ENCODE measurements at places on chromosomes 12 and 14.

- DNase-seq: no peak
Observed at GRCh38 chr14:45222485-45223262, 30.3 kb downstream of the MIS18BP1 start.

DNA sequence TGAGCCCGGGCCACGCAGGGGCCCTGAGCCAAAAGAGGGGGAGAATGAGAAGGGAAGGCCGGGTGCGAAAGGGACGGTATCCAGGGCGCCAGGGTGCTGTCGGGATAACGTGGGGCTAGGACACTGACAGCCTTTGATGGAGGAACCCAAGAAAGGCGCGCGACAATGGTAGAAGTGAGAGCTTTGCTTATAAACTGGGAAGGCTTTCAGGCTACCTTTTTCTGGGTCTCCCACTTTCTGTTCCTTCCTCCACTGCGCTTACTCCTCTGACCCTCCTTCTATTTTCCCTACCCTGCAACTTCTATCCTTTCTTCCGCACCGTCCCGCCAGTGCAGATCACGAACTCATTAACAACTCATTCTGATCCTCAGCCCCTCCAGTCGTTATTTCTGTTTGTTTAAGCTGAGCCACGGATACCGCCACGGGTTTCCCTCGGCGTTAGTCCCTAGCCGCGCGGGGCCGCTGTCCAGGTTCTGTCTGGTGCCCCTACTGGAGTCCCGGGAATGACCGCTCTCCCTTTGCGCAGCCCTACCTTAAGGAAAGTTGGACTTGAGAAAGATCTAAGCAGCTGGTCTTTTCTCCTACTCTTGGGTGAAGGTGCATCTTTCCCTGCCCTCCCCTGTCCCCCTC, 3.0 kb downstream of the SSTR1 start:
- DNase-seq: no peak

- no peak for DNase-seq
Observed at GRCh38 chr14:53368711-53369201, 215.6 kb upstream of the DDHD1 start.

GRCh38 chr14:66745078-66745477, 237.1 kb downstream of the GPHN start:
- no peak for DNase-seq

DNA sequence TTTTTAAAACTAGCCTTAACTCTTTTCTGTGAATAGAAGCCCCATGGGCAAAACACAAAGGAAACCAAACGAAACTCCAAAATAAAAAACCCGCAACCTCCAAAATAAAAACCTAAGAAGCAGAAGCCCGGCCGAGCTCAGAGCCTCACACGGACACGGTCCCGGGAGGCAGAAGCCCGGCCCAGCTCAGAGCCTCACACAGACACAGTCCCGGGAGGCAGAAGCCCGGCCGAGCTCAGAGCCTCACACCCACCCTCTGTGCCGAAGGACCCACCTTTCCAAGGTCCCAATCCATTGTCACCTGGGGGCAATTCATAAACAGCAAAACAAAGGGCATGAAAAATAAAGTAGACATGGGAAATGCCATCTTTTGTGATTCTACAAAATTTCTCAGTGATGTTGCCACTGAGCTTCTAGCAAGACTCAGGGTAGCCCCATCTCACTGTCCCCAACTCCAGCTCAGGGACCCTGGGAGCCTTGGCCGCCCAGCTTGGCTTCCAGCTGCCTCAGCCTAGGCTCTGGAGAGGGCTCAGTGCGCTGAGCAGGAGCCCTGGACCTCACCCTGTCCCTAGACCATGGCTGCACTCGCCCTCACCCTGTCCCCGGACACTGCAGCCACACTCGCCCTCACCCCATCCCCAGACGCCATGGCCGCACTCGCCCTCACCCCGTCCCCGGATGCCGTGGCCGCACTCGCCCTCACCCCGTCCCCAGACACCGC, 82.2 kb downstream of the GALNT9 start:
- DNase-seq: no peak

GRCh38 chr12:26810330-26810729, 22.7 kb downstream of the ITPR2 start:
- DNase-seq: no peak

GRCh38 chr12:62130834-62131552, 129.2 kb upstream of the USP15 start:
- DNase-seq: no peak

- DNase-seq: no peak
Observed at GRCh38 chr14:83842547-83842946, 1687.4 kb upstream of the FLRT2 start.

- DNase-seq: no peak
Observed at GRCh38 chr12:15601210-15601800, 187.9 kb downstream of the EPS8 start.

DNA sequence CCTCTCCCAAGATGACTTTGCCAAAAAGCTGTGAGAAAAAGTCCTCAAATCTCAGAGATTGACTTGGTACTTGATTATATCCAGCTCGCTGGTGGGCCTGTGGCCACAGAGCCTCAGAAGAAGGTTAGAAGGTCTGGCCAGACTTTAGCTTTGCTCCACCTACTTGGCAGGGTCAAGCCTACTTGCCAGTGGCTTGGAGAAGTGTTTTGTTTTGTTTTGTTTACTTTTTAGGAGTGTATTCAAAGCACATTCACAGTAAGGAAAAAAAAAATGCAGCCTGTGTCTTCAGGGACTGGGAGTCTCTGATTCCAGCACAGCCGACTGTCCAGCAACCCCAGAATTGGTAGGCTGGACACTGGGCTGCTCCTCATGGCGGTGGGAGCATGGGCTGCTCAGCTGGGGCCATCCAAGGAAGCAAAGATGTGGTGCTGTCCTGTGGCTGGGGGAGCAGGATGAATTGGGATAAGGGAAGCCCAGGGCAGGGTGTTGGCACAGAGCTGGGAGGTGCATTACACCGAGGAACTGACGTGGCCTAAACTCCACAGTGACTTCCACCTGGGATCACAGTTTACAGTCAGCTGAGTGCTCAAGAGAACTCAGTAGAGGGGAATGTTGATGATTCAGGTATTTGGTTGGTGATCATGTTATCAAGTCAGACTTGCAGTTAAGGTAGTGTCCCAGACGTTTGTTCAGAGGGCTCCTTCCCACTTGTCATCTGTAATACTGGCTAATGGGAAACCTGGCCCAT, 73.5 kb downstream of the PPP2R5C start:
- DNase-seq: no peak

DNA sequence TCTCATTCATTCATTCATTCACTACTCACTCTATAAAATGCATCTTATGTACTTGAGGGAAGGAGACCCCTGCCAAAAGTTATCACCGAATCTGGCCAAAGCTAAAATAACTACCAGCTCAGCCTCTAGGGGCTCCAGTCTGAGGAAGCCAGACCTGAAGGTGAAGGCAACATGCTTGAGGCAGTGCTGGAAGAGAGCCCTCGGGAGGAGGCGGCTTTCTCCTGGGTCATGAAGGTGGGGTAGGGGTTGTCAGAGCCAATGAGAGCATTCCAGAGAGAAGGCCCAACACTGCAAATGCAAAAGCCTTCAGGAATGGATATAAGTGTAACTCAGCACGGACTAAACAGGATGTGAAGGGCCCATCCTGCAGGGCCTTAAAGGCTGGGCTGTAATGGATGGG, 62.4 kb downstream of the GSC start:
- DNase-seq: no peak

DNA sequence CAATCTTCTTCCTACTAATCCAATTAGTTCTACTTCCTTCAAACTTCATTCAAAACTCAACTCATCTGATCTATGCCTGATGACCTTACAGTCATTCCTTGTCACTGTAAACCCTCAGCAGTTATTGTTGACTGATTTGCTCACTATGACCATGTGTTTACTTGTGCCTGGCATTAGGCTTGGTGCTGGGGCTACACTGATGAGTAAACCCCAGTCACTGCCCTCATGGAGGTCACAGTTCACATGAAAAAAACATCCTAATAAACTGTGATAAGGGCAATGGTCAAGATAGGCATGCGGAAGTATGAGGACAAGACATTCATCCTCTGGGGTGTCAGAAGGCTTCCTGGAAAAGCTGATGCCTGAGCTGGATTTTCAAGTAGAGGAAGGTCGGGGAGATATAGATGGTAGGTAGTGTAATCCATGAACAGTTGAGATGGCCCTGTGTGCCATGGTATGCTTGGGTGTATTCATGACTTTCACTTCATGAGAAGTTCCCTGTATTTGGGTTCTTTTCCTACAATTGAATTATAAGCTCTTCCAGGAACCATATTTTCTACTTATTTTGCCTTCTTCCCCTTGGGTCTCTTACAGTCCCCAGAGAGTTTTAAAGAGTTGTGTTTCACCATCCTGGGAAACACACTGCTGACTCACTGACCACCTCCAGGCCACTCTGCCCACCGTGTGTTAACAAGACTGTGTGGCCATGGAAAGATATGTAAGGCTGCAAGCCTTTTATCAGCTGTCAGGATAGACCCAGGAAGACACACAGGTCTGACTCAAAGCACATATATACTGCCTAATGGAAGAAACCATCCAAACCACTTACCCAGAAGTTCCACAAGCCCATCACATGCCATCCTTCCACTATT, 38.7 kb upstream of the DUSP6 start:
- DNase-seq: no peak

DNA sequence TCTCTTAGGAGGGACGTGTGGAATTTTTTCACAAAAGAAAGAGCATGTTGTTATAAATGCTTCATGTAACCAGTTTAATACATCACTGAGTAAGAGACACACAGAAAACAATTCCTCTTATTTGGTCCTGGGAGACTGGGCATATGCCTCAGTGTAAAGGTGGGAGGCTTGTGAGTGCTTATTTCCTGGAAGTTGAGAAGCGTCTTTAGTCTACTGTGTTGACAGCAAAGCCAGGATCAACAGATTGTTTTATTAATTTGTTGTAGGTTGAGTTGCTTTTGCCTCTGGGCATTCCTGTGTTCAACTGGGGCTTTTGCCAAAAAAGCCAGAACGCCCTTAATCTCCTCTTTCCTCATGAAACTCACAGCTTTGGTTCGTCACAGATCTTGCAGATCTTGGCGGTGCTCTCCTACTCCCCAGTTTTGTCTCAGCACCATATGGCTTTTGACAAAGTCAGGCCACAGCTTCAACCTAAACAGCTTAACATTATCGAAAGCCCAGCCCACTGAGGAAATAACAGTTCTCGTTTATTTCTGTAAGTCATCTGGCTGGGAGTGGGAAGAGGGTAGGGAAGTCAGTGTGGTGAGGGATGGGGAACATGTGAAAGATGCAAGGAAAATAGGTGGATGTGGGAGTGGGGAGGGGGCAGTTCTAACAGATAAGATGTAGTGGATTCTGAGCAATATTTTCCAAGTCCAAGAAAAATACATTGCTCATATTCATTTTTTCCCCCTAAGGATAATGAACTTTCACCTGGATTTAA, 227.2 kb downstream of the DACT1 start:
- DNase-seq: no peak

DNA sequence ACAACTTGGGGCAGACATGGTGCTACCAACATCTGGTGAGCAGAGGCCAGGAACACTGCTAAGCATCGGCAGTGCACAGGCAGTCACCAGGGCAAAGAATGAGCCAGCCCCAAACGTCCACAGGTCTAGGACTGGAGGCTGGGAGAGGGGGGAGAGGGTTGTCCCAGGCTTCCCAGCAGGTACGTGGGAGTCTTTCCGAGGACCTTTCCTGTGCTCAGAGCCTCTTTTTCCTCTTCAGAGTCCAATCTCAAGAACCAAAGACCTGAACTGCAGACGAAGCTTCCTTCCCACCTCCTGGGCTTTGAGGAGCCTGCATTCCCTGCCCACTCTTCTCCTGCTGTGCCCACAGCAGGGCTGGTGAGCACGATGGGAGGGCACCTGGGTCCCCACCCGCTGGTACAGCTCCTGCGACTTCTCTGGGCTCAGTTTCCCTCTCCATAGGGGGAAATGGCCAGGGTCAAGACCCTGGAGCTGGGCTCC, 48.7 kb downstream of the DLK1 start:
- no peak for DNase-seq

- no peak for DNase-seq
Observed at GRCh38 chr14:26636561-26636960, 38.7 kb upstream of the NOVA1 start.

- no peak for DNase-seq
Observed at GRCh38 chr12:91672130-91672529, 473.5 kb downstream of the BTG1 start.

- no peak for DNase-seq
Observed at GRCh38 chr12:131047789-131048610, 94.3 kb downstream of the ADGRD1 start.

DNA sequence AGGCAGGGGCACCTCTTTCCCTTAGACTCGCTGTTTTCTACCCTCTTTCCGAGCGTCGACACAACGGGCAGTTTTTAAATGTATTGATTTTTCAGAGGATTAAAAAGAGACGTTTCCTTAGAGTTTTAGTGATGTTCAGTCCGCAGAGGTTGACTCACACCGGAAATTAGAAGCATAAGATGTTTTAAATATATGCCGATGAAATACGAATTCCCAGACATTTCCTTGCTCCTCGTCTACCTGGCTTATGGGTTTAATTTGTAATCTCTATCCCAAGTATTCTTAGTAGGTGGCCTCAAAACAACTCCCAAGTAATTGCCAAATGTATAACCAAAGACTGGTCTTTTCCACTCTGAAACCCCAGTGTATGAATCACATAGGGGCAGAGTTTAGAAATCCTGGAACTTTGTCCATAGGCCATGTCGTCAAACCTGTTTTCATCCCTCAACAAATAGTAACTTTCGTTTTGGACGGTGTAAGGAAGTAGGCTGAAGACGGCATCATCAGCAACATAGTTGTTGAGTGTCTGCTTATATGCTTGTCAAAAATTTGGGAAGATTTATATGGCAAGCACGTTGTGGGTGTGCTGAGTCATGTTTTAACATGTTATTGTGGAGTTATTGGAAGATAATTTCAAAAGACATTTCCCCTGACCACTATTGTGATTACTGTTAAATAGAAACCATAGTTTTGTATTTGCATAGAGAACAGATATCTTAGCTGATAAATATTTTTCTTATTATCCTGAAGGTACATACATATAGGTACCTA, 824 bp downstream of the TBK1 start:
- no peak for DNase-seq

- DNase-seq: no peak
Observed at GRCh38 chr12:115378291-115378690, 694.3 kb upstream of the TBX3 start.

- no peak for DNase-seq
Observed at GRCh38 chr12:32896432-32897280, at the start of gene PKP2. TSS of gene PKP2 (minus strand) at chr12:32896777. CDS start at chr12:32896731, 46 bp downstream.

GRCh38 chr14:67186789-67187584, 2.3 kb upstream of the GARIN2 start:
- no peak for DNase-seq

GRCh38 chr12:58633479-58633878, 286.8 kb downstream of the LRIG3 start:
- no peak for DNase-seq

DNA sequence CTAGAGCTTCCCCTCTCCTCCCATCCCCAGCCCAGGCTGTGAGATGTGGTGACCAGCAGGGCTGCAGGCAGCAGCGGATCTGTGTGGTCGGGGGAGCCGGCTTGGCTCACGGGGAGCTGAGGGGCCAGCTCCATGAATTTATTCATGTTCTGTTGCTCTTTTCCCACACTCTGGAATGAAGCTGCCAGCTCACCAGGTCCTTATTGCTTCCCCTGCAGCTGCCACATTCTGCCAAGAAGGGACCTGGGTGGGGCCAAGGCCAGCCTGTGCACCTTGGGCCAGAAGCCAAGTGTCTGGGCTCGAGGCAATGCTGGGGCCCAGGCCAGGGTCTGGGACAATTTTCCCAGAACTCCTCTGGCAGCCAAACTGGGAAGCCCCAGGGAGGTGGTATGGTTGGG, 2.5 kb upstream of the C1QL4 start:
- DNase-seq: no peak

All from stimulated activated CD8-positive, alpha-beta memory T cell treated with anti-CD3 and anti-CD28 coated beads, Interleukin-4, amount 100 ng/mL, for 4 hours (primary cell).